ENCODE measurements at places on chromosomes 12 and 14.

DNA sequence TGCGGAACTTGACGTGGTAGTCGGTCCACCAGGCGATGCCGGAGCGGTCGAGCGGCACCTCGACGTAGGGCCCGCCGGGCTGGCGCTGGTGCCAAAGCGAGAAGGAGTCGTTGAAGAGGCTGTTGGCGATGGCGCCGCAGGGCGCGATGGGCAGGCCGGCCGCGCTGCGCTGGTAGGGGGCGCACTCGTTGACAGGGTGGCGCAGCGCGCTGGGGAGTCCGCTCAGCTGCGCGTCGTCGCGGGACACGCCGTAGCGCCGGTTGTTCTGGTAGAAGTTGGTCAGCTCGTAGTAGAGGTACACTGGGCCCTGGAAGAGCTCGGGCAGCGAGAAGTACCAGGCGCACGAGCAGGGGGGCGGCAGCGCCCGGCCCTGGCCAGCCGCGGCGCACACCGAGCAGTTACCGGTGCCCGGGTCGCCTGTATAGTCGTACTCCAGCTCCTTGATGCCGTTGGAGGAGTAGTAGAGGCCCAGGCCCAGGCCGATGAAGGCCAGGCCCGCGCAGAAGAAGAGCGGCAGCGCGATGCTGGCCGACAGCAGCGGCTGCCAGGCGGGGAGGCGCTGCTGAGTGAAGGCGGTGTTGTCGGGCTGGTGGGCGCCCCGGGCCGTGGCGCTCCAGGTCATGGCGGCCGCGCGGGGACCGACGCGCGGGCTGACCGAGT is 482 bp downstream of the TMEM30B start:
- no peak for DNase-seq

DNA sequence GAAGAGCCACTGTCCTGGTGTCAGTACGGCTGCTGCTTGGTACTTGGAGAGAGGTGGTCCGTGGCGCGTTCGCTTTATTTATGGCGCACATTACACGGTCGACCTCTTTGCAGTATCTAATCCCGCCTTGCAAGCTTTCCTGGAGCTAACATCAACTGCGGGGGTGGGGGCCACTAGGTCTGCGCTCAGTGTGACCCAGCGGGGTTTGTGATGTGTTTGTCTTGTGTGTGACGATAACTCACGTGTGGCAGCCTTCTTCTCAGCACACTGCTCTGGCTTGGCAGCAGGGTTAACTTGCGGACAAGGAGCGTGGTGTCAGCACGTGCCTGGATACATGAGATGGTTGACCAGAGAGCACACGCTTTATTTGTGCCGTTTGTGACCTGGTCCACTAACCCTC is 122.2 kb upstream of the RTL1 start:
- DNase-seq: no peak

DNA sequence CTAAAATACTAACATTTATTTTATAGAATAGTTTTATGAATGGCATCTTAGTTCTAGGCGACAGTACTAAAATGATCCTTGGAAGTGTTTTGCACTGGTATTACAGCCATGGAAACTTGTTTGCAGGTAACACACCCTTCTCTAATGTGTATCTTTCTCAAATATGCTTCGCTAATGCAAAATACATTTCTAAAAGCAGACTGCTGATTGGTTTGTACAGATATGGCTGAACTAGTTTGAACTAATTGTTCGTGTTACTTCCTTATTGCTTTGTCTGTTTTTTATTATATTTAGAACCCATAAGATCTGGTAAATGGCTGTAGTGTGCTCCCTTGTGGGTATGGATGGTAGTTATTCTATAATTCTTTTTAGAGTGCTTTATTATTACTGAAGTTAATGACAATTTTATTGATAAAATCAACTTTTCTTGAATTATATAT is 53.0 kb downstream of the ATF7IP start:
- no peak for DNase-seq

- no peak for DNase-seq
Measured at GRCh38 chr12:41653386-41654326, 465.5 kb downstream of the PDZRN4 start.

GRCh38 chr12:104314242-104314614 is 10.7 kb downstream of the EID3 start:
- no peak for DNase-seq

DNA sequence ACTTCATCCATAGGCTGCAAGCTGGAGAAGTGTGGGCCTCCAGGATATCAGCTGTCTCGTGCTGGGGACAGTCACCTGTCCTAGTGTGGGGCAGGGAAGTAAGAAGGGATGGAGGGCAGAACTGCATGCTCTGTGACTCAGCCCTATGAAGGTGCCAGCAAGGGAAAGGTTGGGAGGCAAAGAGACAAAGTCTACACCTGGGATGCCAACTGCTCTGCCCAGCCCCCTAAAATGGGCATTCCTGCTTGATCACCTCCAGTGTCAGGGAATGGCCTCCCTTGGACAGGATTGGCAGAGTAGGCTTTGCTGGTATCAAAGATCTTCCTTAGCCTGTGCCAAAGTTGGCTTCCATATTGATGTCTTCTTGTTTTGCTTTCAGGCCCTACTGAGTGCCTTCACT is 335.0 kb downstream of the BCL11B start:
- DNase-seq: no peak

GRCh38 chr12:9971181-9971580 is at the start of gene CLEC12A:
CLEC12A (plus strand) TSS chr12:9971409; CDS start chr12:9971597, 188 bp downstream.
- DNase-seq: no peak

DNA sequence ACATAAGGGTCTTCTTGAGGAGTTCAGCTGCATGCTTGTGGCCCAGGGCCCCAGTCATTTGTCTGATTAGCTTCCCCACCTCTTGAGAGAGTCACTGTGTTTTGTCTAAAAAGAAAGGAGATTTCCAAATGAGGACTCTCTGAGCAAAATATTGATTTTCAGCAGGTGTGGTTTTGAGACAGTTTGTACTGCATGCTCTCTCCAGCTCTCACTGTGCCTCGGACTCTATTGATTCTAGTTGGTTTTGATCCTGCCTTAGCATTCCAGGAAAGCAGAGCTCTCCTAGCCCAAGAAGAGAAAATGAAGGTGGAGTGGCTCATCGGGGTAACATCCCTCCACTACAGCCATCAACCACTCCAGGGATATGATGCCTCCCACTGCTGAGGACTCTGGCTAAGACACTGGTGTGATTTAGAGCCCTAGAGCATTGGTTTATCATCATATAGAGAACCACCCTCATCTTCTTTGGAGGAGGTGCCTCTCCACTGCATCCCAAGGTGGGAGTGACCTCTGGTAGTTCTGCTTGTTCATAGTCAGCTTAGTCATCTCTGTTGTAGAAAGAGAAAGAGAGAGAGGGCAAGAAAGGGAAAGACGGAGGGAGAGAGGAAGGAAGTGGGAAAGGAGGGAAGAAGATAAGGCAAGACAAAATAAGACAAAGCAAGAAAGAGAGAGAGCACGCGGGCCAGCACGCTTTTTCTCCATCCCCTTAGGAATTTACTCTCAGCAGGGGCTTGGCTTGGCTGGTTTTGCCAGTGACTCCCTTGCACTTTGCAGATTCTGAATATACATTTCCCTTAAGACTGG is 365.6 kb downstream of the DPF3 start:
- no peak for DNase-seq

DNA sequence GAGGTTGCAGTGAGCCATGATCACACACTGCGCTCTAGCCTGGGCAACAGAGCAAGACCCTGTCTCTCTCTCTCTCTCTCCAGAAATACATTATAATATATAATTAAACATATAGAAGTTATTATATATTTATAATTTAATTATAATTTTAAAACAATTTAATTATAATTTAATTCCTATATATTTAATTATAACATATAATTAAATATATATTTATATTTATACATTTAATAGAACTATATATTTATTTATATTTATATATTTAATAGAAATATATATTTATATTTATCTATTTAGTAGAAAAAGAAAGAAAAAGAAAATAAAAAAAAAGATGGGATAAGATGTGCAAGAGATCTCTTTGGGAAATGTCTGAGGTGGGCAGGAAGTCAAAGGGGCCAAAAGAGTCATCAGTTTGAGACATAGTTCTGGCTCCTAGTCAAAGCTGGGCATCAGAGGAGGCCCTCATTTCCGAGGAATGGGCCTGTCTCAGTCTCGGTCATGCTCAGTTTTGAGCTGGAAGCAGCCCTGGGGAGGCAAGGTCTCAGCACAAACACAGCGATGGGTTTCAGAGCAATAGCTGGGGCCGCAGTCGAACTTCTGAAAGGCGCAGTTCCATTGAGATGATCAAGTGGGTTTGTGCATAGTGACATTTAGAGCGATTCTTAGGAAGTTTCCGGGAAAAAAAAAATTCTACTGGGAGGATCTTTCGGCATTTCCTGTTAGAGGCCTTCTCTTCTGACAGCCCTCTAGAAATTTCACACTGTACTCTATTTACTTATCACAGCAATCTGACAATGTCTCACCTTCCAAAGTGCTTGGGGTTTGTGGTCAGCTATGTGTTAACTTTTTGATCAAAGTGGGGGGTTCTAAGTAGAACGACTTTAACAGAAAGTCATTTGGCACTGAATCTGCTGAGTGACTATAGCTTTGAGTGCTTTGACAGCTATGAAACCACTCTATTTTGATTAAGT is 58.7 kb upstream of the GZMB start:
- no peak for DNase-seq

DNA sequence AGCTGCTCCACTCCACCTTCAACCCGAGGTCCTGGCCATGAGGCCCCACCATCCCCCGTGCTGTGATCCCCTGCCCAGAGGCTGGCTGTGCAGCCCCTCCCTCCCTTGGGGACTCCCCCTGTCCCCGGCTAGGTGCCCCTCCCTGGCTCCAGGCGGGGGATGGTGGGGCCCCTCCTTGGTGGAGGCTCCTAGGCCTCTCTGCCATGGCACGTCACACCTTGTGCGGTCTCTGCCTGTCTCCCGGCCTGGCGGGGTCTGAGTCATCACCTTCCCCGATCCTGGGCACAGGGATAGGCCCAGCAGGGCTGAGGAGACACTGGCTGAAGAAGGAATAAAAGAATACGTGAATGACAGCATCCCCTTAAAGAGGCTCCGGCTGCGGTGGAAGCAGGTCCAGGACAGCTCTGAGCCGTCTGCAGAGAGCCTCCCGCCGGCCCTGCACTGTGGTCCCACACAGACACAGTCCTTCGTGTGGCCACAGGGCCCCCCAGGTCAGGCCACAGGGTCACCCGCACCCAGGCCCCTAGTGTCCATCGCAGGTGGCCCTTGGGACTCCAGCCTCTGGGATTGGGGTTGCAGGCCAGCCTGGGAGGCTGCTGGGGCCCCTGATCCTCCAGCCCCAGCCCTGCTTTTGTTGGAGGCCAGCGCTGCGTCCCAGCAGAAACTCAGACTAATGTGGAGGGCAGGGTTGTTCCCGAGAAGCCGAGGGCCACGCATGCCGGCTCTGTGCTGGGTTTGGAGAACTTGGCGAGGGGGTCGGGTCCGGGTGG is 43.6 kb downstream of the KIF26A start:
- DNase-seq: no peak

- no peak for DNase-seq
Measured at GRCh38 chr14:30519961-30520360, 39.0 kb upstream of the G2E3 start.

DNA sequence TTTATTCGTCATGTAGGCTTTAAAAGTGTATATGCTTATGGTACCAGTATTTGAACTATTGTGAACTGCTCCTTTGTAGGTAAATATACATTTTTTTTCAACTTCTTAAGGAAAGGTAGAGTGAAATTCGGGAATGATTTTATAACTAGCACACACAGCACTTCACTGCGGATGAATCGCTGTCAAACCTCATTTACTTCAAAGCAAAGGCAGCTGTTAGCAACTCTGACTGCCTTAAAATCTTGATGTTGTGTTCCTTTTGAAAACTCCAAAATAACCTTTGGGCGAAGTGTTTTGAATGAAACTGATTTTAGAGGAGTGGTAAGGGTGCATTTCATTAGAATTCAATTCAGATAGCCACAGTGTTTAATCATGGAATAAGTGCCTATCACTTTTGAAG is 95.8 kb downstream of the GLT1D1 start:
- DNase-seq: no peak

- no peak for DNase-seq
Measured at GRCh38 chr12:62730649-62731048, 204.3 kb downstream of the PPM1H start.

DNA sequence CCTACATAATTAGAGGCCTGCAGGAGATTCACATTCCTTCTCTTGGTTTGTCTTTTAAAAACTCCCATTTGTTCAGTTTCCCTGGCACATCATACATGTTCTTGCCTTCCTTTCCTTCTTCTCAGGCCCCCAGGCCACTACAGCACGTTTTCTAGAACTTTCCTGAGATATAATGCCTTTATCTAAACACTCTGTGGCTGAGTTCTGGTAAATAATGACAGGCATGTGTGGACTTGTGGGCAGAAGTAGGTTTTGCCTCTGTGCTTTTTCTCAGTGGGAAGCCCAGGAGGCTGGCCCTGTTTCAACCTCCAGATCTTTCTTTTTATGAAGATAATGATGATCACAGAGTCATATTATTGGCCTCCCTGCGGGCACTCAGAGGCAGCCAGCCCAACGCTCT is 117.2 kb downstream of the TMX1 start:
- DNase-seq: no peak

DNA sequence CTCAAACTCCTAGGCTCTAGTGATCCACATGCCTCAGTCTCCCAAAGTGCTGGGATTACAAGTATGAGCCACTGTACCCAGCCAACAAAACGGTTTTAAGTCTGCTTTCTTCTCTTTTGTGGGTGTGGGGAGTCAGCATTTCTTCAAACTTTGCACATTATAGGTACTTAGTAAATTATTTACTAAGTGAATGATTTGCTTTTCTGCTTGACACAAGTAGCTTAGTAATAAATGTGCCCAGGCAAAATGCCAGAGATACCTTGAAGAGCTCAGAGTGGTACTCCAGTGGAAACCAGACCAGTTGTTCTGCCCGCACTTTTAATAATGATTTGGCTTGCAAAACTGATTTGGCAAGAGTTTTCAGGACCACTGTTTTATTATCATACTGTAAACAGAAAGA is 15.0 kb downstream of the DEPDC4 start:
- DNase-seq: no peak

DNA sequence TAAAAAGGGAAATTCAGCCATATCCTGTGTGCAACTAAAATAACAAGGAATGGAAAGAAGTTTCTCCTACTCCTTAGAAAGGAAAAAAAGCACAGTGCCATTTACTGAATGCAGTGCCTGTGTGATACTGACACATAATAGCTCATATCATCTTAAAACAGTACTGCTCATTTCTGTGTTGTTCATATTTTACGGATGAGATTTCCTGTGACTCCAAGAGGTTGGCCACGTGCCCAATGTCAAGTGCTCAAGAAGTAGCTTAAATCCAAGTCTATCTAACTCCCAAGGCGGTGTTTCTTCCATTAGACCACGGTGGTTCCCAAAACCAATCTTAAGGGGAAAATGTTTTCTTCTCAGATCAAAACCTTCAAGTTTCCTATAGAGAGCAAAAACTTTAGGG is 20.0 kb downstream of the MAP3K9 start:
- DNase-seq: no peak

GRCh38 chr12:2841056-2841650 is 6.3 kb upstream of the NRIP2 start:
- no peak for DNase-seq

DNA sequence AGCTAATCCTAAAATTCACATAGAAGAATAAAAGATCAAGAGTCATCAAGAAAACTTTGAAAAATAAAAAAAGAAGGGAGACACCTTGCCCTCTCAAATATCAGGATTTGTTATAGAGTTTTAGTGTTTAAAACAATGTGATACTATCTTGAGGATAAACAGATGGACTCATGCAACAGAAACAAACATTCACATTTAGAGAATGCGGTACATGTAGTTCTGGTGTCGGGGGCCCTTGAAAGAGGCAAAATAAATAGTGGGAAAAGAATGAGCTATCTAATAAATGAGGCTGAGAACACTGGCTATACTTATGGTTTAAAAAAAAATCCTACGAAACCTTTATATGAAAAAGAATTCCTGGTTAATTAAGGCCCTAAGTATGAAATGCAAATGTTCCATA is 127.7 kb downstream of the LLPH start:
- DNase-seq: no peak

GRCh38 chr12:6342140-6342889 is 439 bp upstream of the TNFRSF1A start:
- no peak for DNase-seq
